ENCODE measurements at places on chromosomes 1 and 21.

- no peak for DNase-seq
Measured at GRCh38 chr1:220556641-220557040, 28.7 kb downstream of the MARK1 start.

- no peak for DNase-seq
Measured at GRCh38 chr1:113488576-113489177, 98.4 kb downstream of the MAGI3 start.

DNA sequence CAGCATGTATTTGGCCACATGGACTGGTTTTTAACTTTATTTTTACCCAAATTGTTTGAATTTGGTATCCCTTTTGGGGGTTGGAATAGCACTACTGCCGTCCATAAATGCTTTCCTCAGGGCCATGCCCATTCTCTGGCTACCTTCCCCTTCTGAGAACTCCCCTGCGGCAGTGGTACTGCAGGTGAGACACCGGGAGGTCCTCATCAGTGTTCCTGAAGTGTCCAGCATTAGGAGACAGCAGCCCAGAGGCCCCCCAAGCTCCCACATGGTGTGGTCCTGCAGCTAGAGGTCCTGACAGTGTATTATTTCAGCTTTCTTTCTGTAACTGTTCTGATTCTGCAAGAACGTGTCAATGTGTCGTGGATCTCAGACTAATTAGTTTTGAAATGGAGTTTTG lies 8.9 kb downstream of the LMO4 start:
- DNase-seq: no peak

DNA sequence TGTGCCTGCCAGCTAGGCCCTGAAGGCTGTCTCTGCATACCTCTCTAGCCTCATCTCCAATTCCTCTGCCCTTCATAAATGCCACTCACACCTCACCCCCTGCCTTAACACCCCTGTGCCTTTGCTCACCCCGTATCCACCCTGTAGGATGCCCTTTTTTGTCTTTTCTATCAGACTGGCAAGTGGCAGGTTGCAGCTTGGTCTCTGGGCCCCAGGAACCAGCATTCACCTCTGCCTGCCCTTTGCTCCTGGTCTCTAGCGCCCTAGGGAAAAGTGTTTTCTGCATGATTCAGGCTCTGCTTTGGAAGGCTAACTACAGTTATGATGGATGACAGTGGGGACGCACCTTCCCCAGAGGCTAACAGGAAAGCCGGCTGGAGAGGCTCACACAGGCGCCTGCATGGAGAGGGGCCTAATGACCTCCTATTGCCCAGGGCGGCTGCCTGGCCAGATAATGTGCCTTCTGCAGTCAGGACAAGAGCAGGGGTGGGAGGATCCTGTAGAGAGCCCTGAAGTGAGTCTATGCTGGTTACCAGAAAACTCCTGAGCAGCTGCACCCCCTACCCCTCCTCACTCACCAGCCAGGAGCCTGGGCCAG lies 11.2 kb downstream of the KANK4 start:
- no peak for DNase-seq

GRCh38 chr1:4584449-4584848 lies 70.0 kb upstream of the AJAP1 start:
- no peak for DNase-seq

GRCh38 chr1:70202173-70202758 lies 3.1 kb downstream of the LRRC40 start:
- DNase-seq: no peak

DNA sequence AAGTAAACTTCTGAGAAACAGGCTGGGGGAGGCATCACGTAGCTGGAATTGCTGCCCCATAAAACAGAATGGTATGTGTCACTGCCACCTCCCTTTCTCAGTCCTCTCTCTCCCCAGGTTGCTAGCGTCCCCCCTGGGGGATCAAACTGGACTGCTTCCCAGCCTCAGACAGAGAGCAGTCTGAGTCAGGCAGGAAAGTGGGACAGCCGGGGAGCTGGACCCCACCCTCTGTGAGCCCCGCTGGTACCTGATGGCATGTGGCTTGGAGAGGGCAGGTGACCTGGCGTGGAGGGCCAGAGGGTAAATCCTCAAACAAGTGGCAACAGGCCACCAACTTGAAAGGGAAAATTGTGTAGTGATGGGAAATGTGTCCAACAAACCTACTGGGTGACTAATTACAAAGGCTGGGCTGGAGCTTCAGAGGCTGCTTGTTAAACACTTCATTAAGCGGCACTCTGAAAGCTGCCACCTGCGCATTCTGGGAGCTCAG lies 1.0 kb upstream of the SFN start:
- DNase-seq: no peak

DNA sequence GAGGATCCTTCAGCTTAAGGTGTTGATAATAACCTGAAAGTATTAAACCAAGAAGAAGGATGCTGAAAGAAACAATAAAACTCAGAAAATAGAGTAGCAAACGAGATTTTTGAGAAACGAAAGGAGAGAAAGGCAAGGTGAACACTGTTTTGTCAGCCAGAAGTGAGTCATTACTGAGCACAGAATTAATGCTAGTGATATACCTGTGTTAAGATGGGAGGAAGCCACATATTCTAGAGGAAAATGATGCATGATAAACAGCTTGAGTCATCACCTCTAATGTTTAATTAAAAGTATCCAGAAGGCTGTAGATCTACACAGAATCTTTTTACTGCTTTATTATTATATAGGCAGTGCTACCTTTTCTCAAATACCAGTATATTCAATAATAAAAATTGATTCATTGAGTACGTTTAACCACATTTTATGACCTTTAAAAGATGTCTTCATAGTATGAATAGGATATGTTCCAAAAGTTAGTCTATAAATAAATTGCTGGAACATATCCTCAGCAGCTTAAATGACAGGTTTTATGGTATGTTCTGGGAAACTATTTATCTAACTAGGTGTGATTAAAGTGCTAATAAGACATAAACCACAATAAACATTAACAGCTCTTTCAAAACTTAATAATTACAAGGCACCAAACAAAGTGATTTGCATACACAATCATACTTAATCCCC lies 10.3 kb downstream of the SH3GLB1 start:
- DNase-seq: no peak

- no peak for DNase-seq
Measured at GRCh38 chr21:31938330-31939301, 65.8 kb downstream of the HUNK start.

All from AG04450 (cell line).